Aorta (tissue), 5 donors: ENCODE measurements at places on chromosomes 1 and 21.

GRCh38 chr1:21251773-21252471 is 38.3 kb downstream of the ECE1 start:
- peak; percentile 88 for DNase-seq

- no peak for DNase-seq
Measured at GRCh38 chr1:48966583-48966982, 189.9 kb upstream of the BEND5 start.

DNA sequence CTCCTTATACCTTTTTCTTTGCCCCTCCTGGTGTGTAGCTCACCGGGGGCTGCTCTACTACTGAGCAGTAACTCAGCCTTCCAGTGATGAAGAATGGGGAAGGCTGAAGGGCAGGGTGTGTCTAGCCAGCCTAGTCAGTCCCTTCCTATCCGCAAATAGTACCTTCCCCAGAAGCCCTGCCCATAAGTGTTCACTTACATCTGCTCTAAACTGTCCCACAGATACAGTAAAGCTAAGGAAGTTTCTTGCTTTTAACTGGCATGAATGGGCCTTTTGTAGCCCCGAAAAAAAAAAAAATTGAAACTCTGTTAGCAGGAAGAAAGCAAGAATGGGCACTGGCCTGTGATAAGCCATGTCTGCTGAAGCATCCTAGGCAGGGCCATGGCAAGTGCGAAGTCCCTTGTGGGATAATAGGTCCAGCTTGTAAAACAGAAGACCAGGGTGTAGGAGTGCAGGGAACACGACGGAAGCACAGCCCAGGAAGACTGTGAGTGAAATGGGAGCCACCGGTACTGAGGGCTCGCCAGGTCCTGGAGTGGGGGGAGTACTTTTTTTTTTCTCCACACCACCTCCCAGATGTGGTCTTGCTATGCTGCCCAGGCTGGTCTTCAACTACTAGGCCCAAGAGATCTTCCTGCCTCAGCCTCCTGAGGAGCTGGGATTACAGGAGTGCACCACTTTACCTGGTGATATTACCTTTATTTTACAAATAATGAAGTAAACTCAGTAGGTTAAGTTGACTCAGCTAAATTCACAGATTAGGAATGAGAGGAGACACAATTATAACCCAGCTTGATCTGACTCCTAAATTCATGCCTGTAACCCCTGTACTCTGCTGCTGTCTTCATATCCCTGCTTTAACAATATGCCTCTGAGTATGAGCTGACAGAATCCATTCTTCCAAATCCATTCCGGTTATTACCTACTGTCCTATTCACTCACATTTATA is 347.5 kb downstream of the SMYD3 start:
- no peak for DNase-seq

DNA sequence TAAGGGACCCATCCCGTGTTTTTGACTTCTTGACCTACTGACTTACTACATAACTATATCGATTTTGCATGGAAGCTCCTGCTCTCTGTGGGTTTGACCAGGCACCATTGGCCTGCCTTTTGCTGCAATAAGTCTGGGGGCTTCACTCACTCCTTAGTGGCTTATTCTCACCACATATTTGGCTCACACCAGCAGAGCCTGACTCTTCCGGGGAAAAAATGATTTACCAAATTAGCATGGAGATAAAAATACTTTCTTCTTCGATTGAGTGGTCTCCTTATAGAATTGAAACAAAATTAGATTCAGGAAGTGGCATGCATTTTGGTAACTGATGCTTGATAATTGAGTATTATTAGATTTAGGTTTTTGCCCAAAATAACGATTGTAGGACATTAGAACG is 129.7 kb downstream of the RUNX1 start:
- DNase-seq, result no peak

DNA sequence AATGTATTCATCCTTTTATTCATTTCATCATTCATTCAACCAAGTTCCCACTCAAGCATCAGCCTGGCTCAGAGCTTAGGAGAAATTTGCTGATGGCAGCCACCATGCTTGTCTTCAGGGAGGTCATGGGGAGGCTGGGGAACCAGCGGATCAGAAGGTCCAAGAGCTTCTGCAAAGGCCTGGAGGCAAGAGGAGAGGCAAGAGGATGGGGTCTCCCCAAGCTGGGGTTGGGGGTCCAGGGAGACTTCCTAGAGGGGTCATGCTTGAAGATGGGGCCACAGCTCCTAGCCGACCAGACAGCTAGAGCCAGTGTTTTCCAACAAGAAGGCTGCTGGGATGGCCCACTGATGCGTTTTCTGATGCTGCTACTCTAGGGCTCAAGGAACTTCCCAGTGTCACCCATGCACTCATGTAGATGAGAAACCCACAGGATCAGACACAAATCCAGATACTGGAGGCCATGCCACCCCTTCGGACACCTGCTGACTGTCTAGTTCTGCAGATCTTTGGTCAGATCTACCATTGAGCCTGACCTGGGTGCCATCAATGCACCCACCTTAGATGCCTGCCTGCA is 315.2 kb downstream of the AJAP1 start:
- DNase-seq, result no peak

DNA sequence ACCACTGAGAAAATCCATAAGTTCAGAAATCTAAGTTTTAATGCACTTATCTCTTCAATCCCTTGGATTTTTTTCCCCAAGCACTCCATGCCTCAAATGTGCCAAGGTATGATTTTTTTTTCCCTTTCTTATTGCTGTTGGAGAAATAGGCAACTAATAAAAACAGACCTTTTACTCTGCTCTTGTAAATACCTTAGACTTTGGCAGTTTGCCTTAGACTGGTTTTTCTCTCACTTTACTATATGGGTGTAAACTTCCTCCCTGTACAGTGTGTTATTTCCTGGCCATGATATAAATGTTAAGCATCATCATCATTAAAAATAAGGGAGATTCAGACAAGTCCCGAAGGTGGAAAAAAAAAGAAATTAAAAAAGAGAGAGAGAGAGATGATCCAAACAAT is 65.7 kb downstream of the LRRC8C start:
- DNase-seq, result no peak

GRCh38 chr1:179228783-179229213 is 679 bp downstream of the ABL2 start:
- DNase-seq, result peak; percentile 87

DNA sequence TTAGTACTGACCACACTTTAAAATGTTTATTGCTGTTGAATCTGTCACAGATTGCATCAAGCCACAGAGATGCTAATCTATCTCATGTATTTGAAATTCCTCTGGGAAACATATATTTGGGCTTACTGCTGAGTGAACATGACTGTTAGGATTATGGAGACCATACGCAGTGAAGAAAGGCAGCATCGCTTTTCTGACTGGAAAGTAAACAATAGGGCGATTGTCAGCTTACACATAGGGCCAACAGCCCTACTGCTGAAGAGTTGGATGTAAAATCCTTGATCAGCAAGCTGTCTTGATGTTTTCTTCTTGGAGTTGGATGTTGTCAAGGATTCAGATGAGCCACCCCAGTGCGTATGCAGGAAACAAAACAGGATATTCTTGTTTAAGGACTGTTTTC is 368.7 kb upstream of the ADGRL2 start:
- DNase-seq, result no peak

DNA sequence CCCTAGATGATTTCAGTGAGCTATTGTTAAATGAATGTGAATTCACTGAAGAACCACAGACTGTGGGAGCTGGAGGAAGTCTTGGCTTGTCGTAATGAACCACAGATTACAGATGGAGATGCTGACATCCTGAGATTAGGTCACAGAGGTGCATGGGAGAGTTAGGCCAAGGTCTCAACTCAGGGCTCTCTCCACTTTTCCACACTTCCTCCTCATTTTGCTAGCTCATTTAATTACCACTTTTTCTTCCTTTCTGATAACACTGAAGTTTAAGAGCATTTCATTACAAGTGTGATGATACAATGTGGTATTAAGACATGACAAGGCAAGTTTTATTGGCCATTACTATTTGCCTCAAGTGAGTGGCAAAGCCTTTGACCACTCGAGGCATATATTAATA is 30.8 kb downstream of the ST6GALNAC3 start:
- no peak for DNase-seq

GRCh38 chr1:161096530-161096929 is 1.6 kb upstream of the KLHDC9 start:
- DNase-seq, result no peak

GRCh38 chr1:197905699-197906351 is 3.4 kb downstream of the C1orf53 start:
- no peak for DNase-seq

DNA sequence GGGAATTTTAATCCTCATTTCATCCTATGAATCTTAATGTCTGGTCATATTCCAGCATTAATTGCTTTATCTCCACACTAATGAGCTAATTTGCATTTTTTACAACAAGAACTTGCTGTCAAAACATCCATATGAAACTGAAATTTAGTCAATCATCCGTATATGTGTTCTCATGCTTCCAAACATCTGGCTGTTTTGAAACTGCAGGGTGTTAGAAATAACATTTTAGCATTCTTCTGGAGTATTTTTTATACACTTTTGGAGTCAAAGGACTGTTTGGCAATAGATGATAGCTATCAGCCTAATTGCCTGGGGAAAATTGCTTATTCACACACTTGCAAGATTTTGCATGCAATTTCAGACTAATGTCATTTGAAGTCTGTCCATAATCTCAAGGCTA is 1639.3 kb downstream of the KCNT2 start:
- DNase-seq, result no peak

- DNase-seq, result no peak
Measured at GRCh38 chr1:108617724-108618056, 43.2 kb downstream of the HENMT1 start.

DNA sequence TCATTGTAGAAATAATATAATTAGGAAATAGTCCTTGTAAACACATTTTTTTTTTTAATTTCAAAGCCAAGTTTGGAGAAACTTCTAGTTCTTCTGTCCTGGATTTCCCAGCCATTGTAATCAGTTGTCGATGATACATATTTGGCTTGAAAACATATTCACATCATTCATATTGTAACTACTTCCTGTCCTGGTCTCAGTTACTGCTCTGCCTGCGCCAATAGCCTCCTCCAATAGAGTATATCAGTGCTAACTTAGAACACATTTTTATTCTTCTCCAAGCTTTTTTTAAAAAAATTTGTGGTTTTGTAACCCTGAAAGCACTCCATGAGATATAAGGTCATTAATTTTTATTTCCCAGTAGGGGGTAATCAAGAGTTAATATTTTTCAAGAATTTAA is 46.1 kb upstream of the FMO2 start:
- DNase-seq, result no peak

GRCh38 chr1:208207388-208208131 is 36.6 kb downstream of the PLXNA2 start:
- no peak for DNase-seq

GRCh38 chr1:36172983-36173382 is 17.0 kb downstream of the MAP7D1 start:
- no peak for DNase-seq

- DNase-seq, result no peak
Measured at GRCh38 chr1:183620311-183620710, 15.3 kb downstream of the ARPC5 start.

DNA sequence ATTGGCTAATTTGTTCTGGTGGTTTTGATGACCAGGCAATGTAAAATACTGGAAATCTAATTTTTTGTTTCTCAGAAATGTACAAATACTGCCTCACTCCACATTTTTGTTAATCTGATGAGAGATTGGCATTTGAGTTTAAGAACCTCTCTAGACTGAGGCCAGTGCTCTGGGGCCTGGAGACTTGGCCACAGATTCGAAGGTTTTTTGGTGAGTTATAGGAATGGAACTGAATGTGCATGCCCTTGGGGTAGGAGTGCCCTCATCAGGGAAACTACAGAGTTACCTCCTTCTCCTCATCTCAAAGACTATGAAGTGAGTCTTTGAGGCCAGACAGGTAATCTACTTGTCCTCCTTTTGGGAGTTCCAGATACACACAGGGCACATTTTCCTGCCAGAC is 347.9 kb downstream of the LTN1 start:
- DNase-seq, result no peak

- peak; percentile 92 for DNase-seq
Measured at GRCh38 chr21:45318556-45319404, 31.1 kb upstream of the POFUT2 start.

GRCh38 chr1:193338194-193338593 is 151.8 kb upstream of the B3GALT2 start:
- no peak for DNase-seq

DNA sequence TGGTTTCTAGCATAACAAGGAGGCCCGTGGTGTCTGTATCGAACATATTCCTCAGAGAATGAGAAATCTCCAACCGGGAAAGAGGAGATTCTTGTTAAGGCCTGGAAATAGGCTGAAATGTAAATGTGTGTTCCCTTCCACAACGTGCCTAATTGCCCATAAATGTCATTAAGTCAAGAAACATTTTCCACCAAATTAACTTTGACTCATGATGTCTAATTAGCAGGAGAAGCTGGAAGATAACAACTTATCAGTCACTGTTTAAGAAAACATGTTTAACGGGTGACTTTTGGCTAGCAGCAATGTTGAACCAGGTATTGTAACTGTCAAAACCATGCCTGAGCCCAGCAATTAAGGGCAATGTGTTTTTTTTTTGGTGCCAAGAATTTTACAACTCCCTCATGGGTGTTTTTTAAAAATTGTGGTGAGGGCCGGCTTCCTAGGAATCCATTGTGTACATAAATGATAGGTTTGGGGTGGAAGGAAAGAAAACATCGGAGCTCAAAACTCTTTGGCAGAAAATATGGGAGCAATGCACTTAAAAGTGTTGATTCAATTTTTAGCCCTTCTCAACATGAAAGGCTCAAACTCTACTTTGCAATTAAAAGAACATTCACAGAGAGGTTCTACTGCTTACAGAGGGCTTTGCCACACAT is 67.0 kb downstream of the OLIG1 start:
- no peak for DNase-seq

- no peak for DNase-seq
Measured at GRCh38 chr1:234216116-234216703, 157.0 kb upstream of the COA6 start.

- no peak for DNase-seq
Measured at GRCh38 chr1:76317299-76317900, 242.9 kb downstream of the ST6GALNAC3 start.

DNA sequence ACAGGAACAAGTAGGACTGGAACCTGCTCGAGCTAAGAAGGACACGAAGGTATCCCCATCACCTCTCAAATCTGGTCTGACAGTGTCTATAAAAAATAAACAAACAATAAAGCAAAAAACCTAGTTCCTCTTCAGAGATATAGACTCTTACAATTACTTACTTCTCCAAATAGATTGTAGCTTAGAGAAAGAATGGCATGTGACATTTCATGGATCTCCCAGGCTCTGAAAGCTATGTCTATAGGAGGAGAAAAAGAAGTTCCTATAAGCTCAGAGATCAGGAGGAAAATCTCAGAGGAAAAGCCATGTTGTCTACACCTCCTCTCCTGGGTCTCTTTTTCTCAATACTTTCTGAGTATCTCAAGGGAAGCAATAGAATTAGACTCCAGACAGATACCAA is 12.3 kb upstream of the OR10J5 start:
- DNase-seq, result no peak

GRCh38 chr1:244732851-244733450 is 80.0 kb downstream of the DESI2 start:
- peak; percentile 54 for DNase-seq

GRCh38 chr1:28370239-28371009 is 884 bp downstream of the PHACTR4 start:
- DNase-seq, result no peak

- no peak for DNase-seq
Measured at GRCh38 chr1:119276558-119276957, 92.0 kb upstream of the HAO2 start.

GRCh38 chr1:231611111-231611510 is 15.5 kb upstream of the DISC1 start:
- DNase-seq, result no peak
